Effector CD8-positive, alpha-beta T cell (primary cell): ENCODE measurements at places on chromosomes 6 and 20.

DNA sequence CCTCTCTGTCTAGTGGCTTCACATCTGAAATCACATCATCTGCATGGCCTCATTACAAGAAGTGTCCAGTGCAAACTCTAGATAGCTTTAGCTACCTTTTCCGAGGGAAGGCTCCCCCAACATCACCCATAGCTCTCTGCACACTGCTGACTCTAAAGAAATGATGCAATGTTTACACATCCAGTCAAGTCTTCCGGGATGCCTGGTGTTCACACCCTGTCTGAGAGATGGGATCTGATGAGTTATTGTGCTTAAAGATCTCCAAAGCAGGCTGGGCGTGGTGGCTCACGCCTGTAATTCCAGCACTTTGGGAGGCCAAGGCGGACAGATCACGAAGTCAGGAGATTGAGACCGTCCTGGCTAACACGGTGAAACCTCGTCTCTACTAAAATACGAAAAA lies 404.6 kb upstream of the IRAK1BP1 start:
- DNase-seq: no peak

GRCh38 chr20:61767761-61768494 lies 297.8 kb downstream of the TAF4 start:
- DNase-seq: no peak

DNA sequence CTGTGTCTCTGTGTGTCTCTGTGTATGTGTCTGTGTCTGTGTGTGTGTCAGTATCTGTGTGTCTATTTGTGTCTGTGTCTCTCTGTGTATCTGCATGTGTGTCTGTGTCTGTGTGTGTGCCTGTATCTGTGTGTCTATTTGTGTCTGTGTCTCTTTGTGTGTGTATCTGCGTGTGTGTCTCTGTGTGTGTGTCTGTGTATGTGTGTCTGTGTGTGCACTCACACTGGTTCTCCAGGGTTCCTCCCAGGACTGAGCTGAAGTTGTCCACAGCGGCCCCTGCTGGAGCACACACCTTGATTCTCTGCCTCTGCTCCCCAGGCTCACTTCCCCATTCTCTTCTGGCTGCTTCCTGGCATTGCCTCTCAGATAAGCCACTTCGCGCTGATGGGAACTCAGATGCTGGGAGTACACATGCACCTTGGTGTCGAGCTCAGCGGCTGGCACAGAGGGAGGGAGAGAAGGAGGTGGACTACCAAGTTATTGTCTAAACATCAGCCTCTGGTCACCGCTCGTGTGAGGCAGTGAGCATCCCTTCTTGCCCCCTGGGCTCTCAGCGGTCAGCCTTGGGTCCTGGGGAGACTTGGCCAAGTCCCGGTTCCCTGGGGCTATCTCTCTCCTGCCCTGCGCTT lies 104.9 kb upstream of the NXT1 start:
- DNase-seq: no peak

DNA sequence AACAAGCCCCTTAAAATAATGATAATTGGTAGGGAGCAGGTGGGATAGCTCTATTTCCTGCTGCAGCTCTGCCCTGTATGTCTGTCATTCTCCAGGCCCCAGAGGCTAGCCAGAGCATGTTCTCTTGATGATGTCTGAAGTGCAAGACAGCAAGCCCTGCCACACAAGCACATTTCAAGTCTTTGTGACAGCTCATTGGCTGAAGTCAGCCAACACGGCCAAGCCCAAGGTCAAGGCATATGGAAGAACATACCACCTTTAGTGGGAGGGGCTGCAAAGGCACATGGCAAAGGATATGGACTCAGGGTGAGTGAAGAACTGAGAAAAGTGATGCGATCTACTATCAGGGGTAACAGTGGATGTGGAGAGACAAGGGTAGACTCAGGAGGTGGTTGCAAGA lies 116.1 kb downstream of the PRND start:
- DNase-seq: no peak

DNA sequence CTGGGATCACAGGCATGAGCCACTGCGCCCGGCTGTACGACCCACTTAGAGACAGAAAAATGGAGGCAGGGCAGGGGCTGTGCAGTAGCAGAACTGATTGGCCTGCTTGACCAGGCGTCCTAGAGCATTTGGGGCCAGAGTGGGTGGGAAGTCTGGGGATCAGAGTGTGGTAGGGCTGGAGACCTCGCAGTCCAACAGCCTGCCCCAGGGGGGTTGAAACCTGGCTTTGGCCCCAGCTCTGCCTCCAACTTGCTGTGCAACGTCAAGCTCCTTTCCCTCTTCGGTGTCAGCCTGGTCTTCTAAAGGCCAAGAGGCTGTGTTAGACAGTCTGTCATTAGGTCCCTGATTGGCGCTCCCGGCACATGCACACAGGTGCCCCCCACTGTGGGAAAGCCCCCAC lies 15.3 kb upstream of the SPDEF start:
- DNase-seq: no peak
